NCI-H2081 (cell line): ENCODE measurements at places on chromosomes 1 and 21.

GRCh38 chr21:26800970-26801431 lies 44.2 kb downstream of the ADAMTS1 start:
- no peak for DNase-seq

- peak; percentile 19 for DNase-seq
Observed at GRCh38 chr1:66388913-66389312, 145.0 kb upstream of the SGIP1 start.

DNA sequence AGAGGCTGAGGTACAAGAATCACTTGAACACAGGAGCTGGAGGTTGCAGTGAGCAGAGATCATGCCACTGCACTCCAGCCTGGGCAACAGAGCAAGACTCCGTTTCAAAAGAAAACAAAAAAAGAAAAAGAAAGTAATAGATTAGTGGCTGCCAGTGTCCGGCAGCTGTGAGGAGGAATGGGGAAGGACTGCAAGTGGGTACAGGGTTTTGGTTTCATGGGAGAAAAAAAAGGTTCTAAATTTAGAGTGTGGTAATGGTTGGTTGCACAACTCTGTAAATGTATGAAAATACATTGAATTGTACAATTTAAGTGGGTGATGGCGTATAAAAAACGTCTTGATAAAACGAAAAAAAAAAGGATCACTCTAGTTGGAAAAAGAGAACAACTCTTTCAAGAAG lies 6.7 kb downstream of the TAF1A start:
- no peak for DNase-seq

GRCh38 chr1:247415423-247416361 lies at the start of gene NLRP3:
NLRP3 (plus strand) TSS chr1:247416173; CDS start chr1:247418801, 2,628 bp downstream.
- no peak for DNase-seq
